NCI-H2081 (cell line): ENCODE measurements at places on chromosomes 3 and 15.

GRCh38 chr3:43515208-43515917, 106.4 kb downstream of the ANO10 start:
- no peak for DNase-seq

DNA sequence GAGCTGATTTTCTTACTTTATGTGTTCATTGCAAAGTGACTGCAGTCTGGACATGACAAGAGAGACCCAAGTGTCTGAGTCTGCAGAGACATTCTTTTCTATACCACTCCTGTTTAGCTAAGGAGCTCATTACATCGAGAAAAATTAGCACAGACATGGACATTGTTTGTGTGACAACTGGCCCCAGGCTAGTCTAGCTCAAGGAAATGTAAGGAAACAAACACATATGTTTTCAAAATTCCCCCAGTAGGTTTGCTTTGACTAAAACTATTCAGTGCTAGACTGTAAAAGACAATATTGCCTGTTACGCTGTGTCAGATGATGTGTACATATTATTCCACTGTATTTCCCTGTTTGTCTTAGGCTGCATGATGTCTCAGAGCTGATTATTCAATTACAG, 40.9 kb downstream of the TPRG1 start:
- no peak for DNase-seq

- no peak for DNase-seq
Measured at GRCh38 chr3:115947325-115947724, 324.0 kb downstream of the GAP43 start.

DNA sequence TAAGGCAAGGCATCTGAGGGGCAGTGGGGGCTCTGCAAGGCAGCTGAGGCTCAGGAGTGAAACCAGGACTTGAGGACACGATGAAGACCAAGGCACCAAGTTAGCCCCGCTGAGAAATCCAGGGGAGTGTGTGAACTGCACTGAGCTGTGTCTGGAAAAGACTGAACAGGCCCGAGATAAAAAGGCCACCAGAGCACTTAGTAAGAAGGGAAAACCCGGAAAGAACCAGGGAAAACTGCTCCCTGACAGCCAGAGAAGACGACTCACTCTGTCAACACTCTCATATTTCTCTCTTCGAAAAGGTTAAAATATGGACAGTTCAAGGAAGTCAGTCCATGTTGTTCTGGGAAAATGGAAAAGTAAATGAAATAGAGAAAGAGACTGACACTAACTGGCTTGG, 109.0 kb downstream of the SEC22A start:
- DNase-seq: no peak

GRCh38 chr3:99702953-99703943, 64.9 kb downstream of the COL8A1 start:
- DNase-seq: no peak

DNA sequence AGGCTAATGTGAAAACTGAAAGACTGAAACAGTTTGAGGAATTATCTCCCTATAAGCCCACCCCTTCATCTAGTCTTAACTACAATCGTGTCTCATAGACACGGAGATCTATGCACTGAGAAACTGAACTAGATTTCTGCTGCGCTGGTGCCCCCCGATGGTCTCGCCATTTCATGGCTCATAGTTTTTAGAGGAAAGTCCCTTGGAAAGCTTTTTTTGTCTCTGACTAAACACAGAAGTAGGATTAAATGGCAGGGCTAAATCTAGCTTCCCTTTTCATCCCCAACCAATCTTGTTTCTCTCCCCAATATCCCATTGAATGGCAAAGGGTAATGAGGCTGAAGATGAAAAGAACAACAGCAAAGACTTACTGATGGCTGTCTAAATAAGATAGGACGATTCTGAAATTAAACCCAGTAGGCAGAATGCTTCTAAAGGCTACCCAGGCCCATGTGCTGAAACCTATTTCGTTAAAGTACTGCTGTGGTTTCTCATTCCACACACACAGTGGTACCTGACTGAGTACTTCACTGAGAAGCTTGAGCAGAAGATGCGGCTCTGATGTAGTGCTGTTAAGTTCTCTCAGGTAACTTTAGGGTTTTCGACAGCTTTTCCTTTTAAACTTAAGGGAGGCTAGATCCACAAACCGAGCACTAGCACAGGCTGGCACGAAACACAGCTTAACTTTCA, 142.7 kb downstream of the GADL1 start:
- DNase-seq: no peak

- no peak for DNase-seq
Measured at GRCh38 chr3:126013751-126014156, 44.8 kb downstream of the ROPN1B start.

DNA sequence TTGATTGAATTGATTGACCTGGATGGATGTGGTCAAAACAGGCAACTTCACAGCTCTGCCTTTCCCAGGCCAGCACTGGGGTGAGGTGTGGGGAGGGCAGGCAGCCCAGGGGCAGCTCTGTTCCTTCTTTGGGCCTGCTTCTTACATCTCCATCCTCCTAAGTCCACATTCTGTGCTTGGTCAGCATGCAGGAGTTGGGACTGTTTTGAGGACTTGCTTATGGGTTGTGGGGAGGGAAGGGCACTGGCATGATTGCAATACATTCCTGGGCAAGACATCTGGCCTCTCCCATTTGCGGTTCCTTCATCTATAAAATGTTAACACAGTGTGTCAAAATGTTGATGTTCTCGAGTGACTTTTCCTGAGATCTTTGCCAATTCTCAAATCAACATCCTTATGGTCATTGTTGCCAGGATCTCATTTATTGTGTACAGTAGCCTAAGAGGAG, 84.1 kb downstream of the ST6GAL1 start:
- DNase-seq: no peak

GRCh38 chr3:171790898-171791691, 19.2 kb downstream of the PLD1 start:
- DNase-seq: no peak

- no peak for DNase-seq
Measured at GRCh38 chr3:43062040-43062563, 43.8 kb downstream of the POMGNT2 start.

- DNase-seq: no peak
Measured at GRCh38 chr15:90650956-90651689, 66.0 kb upstream of the BLM start.

DNA sequence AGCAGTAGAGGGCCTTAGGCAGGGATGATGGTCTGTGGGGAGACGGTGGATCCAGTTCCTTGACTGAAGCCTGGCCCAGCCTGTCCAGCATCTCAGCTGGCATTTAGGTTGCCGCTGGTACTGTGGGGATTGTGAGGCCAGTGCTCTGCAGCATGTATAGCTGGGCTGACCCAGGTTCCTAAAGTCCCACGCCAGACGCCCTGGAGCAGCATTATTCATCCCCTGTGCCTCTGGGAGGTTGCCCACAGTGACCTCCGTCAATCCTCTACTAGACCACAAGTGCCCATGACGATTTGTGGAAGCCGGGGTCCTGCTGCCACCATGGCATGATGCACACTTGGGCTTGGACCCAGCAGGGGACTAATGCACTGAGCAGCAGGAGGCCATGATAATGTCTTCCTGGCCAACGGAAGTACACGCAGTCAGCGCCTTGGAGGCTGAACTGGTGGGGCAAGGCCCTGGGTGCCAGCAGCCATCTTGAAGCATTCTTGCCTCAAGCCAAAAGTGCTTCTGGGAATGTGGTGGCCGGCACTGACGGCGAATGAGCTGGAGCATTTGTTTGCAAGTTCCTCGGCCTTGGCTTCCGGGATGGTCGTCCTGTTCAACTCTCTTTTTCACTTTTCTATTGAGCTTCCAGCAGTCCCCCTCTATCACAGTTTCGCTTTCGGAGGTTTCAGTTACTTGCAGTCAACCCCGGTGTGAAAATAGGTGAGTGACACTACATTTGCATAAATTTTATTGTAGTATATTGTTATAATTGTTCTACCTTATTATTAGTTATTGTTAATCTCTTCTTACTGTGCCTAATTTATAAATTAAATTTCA, 949.4 kb downstream of the ROBO1 start:
- no peak for DNase-seq

DNA sequence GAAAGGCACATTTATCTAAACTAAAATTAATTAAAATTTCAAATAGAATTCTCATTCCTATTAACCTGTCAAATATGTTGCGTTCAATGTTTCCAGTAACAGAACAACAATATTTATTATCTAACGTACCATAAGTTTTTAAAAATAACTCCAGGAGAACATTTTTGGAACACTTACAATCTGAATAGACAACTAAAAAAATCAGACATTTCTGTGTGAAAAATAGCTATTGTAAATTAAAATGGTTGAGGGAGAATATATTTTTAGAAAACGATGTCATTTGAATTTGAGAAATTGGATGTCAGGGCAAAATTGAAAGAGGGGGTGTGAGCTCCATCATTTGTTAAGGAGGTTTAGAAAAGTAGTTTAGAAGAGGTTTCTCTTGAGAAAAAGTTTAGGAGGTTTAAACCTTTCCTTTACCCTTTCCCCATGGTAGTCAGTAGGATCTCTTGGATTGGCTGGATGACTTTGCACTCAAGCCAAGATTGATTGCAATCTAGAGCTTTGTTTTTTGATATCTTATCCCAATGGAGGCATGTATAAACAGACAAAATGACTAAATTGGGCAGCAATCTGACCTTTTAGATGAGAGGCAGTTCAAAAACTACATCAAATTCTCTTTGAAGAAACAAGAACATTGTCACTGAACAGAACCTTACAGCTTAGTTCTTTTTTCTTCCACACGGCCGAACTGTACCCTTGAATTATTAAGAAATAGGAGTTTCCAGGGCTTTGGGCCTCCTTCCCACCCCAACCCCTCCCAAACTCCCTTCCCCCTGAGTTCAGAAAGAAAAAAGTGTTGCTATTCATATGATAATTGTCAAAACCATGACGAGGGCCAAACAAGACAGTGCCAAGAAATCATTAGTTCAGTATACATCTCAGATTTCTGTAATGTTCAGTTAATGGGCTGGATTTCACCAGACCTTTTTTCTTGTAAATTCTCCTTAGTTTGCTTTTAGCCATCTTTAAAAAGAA, 79.7 kb upstream of the CDIN1 start:
- peak; percentile 62 for DNase-seq

DNA sequence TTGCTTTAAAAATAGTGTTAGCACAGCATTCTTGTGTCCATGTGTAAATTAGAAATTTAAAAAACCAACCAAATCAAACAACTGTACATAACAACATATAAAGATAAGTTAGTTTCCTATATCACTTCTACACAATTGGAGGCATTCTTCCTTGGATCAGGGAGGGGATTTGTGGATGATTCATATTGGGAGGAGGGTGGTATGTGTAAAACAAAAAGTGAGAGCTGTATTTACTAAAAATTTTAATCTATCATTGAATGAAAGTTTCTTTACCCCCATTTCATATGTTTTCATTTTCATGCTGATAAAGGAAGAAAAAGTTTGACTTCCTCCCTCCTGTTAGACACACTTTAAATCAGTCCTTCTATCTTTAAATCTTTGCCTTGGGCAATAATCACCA, 325.0 kb downstream of the SATB1 start:
- no peak for DNase-seq

DNA sequence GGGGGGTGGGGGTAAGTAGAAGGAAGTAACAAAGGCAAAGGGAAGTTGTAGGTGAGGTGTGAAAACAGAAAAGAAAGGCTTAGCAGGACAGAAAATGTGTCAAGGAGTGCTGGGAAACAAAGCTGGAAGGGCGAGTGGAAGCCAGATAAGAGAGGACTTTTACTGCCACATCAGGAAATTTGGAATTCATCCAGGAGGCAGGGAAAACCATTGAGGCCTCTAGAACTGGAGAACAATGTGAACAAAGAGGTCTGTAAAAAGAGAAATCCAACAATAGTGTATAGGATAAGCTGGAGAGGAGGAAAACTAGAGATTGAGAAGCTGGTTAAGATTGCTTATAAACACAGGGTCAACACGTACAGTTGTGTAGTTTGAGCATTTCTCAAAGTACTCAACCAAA, 116.6 kb downstream of the NTRK3 start:
- no peak for DNase-seq

DNA sequence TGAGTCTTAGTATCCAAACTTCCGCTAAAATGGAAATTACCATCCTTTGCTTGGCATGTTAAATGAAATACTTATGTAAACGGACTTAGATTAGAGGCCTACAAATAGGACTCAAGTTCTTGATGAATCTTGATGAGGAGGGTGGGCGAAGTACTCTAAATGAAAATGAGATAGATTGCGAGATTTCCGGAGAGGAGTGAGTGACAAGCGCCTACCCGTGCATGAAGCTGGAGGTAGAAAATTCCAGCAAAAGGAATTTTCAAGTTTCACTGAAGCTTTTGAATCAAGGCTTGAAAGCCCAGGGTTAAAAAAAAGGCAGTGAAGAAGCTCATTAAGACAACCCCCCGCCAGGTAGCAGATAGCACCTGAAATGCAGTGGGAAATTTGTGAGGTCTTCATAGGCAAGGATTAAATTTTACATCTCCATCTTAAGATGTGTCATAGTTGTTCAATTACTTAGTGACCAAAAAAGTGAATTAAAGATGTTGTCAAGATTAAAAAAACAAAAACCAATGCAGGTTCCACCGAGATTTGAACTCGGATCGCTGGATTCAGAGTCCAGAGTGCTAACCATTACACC, 655 bp upstream of the RAB11A start:
- DNase-seq: no peak

DNA sequence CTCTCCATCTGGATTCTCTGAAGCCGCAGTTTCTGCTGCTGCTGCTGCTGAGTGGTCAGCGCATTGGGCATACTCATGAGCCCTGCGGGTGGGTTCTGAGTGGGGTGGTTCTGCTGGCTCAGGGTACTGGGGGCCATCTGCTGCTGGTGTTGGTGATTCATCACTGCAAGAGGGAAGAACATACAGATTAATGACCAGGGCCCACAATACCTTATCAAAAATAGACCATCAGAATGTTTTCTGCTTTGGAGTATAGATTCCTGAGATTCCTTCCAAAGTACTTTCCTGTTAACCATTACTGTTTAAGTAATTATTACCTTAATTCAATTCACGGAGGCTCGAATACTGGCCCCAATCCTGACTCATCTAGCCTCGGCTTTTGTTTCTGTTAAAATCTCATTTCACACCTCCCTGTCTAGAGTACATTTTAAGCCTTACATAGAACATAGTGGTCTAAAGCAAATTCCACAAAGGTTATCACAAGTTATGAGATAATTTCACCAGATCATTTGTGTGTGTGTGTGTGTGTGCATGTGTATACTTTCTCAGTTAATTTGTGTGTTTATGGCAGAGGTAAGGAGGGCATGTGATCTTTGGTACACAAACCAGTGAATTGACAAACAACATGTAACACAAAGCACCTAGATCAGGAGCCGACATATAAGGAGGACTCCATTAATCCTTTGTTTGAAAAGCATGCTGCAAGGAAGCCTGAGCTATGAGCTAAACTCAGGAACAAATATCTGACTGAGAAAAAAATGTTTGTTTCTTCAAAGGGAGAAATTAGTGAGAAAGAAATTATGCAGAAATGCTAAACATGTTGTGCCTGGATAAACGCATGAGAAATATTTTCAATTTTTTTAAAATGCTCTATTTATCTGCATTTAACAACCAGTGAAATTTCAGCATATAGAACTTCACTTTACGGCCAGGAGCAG, 68.1 kb downstream of the TM4SF4 start:
- no peak for DNase-seq

GRCh38 chr3:146865175-146865755, 260.1 kb upstream of the PLSCR5 start:
- no peak for DNase-seq
